ENCODE measurements at places on chromosomes 11 and 22.

- DNase-seq, result no peak
Measured at GRCh38 chr11:59224351-59224928, 11.7 kb upstream of the MPEG1 start.

- no peak for DNase-seq
Measured at GRCh38 chr11:109521571-109522086, 99.6 kb downstream of the C11orf87 start.

DNA sequence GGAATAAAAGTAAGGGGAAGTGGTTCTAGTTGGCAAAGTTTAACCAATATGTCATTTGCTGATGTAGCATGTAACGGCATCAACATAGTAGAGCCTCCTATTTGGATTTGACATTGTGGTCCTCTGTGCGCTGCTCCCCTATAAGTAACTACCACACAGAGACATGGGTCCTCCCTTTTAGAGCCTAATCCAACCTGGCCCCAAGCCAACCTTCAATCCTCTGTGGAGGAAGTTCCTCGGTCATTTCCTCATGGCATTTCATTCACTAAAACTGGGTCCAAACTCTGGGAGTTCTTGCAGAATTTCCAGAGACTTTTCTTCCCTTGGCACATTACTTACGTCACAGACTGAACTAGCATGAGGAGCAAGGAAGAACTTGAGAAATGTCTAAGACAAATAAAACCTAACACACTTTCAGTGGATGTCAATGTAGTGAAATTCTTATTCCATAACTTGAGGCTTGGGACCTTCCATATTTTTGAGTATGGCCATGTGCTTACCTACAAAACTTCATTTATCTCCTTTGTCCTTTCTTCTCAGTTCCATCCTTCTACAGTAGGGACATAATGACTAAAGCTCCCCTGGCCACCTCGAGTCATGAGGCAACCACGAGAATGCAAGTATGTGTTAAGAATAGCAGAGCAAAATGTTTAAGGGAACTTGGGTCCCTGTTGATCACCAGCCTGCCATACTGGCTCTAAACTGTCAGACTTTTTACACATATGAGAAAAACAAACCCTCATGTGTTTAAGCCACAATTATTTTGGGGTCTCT lies 34.7 kb downstream of the MMP20 start:
- DNase-seq, result no peak

DNA sequence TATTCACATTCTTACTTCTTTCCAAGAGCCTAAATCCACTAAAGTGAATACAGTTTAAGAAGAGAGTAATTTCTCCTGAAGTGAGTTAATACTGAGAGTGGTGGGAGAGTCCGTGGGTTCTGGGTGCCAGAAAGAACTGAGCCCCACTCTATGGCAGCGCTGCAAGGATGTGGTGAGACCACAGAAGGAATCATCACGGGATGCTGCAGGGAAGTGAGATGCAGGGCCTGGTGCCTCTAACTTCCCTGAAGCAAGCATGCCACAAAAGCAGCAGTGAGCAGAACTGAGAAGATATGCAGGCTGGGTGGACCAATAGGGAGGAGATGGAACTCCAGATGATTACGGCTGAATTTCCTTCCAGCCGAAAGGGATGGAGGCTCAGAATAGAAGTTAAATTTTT lies 5.0 kb upstream of the MMP12 start:
- no peak for DNase-seq

DNA sequence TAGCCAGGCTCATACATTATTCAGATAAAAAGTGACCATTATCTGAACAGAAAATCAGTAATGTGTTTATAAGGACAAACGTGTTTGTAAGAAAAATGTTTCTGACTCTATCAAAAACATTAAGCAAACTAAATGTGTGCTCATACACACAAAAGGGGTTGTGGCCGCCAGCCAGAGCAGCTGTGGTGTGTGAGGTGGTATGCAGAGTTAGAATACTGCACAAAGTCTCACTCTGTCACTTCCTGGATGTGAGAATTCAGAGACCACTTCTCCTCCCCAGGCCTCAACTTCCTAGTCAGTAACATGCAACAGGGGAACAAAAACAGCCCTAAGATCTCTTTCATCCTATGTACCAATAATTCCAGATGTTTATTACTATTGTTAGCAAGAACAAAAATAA lies 9.4 kb downstream of the OR5B21 start:
- DNase-seq, result no peak

DNA sequence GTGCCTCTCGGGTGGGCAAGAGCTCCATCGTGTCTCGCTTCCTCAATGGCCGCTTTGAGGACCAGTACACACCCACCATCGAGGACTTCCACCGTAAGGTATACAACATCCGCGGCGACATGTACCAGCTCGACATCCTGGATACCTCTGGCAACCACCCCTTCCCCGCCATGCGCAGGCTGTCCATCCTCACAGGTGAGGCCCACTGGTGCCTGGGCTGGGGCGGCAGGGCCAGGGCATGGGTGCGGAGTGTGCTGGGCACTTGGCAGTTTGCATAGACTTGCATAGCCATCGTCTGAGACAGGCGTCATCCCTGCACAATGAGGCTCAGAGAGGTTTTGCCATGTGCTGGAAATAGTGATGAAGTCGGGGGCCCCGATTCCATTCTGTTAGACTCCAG lies 6.3 kb downstream of the RASD2 start:
- DNase-seq, result no peak

- DNase-seq, result no peak
Measured at GRCh38 chr22:48275412-48275811, 1513.0 kb downstream of the TBC1D22A start.

DNA sequence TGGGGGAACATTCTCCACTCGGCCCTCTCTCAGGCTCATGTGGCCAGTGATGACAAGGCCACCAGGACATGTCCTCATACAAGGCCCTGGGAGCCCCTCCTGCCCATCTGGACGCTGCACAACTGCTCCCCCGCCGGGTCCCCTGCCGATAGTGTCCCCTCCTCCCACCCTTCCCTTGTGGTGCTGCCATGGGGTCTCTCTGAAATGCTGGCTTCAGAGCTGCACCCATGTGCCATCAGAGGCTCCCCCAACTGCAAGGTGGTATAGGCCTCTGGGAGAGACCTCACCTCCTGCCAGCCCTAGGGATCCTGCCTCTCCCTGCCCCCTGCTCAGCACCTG lies 113.0 kb downstream of the KCNQ1OT1 start:
- DNase-seq, result no peak

DNA sequence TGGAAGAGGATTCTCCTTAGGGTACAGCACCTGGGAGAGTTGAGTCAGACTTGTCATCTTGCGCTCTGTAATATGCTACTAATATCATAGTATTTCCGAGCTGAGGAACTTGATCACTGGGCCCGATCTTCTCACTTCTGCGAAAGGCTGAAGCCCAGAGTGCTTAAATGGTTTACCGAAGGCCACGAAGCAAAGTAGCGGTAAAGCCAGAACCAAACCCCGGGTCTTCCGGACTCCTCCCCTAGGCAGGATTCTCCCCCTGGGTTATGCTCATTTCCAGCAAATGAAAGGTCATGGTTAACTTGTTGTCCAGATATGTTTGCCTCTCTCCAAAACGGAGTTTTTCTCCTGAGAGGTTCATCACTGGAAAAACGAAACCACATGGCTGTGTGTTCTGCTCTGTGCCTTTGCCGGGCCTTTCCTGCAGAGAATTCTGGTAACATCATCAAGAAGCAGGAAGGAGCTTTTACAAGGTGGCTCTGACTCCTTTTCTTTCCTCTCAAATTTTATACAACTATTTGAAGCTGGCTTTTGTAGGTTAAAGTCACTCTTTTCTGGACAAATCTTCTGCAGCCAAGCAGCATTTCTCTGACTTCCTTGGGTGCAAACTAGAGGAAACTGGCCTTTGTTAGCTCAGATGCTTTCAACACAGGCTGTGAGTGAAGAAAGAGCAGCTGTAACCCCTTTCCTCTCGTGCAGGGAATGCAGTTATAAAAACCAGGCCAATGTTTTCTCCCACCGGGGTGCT lies 35.5 kb downstream of the UBASH3B start:
- DNase-seq, result no peak

DNA sequence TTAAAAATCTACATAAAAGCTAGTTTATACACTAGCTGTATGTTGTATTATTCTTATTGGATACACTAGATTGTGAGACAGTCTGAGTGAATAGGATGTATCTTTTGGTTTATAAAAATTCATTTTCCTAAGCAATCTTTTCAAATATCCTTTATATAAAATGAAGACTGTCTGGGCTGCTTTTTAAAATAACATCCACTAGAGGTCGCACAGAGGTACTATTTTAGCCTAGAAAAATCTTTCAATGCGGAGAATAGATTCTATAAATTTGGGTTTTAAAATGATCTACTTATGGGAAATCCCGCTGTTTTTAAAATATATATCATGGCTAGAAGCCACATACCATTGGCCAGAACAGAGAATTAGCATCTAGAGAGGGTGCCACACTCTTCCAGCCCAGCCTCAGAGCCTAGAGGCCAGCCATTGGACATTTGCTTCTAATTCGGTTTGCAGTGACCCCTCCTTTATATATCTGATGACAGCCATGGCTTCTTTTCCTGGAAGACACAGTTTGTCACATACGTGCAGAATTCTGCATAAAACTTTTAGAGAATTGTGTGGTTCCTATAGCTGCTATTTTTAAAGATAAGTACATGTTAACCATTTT lies 7.3 kb downstream of the C11orf97 start:
- peak; percentile 32 for DNase-seq

- DNase-seq, result peak; percentile 73
Measured at GRCh38 chr11:117519170-117519569, 191.5 kb downstream of the CEP164 start.

DNA sequence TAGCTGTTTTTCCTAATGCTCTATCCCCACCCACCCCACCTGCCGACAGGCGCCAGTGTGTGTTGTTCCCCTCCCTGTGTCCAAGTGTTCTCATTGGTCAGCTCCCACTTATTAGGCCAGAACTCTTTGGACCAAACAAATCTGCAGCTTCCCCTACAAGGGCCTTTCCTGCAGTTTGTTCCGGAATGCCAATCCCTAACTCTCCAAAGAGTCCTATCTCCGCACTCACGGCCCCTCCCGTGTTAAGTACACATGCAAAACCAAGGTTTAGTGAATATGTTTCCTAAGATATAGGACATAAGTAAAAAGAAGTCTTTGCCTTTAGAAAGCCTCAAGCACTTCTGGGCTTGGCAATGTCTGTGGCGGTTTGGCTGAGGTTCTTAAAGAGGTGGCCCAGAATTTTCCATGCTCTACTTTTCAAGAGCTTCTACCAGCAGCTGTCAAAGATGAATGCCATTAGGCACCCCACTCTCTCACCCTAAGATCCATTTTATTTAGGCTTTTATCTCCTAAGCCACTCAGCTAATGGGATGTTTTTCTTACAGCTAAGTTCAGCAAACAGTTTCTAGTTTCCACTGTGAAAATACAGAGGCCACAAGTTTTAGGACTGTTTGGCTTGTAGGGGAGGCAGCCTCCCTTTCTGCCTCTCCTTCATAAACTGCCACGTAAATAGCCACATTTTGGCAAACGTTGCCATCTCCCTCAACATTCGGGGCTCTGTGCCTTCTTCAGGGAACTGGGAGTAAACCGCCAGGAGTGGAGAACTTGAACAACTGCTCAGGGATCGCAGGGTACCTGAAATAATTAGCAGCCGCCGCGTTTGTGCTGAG lies 1.6 kb downstream of the CD59 start:
- no peak for DNase-seq

DNA sequence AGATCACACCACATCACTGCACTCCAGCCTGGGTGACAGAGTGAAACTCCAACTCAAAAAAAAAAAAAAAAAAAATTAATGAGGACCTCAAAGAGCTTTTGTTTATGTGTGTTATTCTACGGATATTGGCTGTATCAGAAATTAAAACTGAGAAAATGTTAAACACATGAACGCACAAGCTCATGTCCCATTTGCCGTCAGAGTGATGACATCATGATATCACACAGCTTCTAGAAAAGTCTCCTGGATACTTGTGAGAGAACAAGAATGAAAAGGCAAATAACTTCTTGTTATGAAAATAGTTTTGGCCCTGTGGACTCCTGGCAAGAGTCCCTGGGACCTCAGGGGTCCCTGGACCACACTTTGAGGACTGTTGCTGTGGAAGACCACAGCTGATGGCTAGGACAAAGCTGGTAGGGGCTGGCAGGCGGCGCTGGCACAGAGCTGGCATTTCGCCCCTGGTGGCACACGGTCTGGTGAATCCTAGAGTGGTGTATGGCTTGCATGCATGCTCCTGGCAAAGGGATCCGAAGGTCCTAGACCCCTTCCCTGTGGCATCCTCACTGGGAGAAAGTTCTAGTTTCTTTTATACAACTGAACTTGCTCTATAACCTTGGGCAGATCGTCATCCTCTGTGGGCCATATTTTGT lies 73.7 kb downstream of the NAT10 start:
- no peak for DNase-seq

DNA sequence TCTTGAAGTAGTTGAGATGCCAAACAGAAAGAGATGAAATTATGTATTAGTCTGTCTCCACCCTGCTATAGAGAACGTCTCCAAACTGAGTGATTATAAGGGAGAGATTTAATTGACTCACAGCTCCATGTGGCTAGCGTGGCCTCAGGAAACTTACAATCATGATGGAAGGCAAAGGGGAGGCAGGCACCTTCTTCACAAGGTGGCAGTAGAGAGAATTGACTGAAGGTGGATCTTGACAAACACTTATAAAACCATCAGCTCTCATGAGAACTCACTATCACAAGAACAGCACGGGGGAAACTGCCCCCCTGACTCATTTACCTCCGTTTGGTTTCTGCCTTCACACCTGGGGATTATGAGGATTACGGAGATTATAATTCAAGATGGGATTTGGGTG lies 794.0 kb downstream of the CNTN5 start:
- no peak for DNase-seq

GRCh38 chr11:107619926-107620325 lies 29.0 kb downstream of the ELMOD1 start:
- DNase-seq, result no peak

DNA sequence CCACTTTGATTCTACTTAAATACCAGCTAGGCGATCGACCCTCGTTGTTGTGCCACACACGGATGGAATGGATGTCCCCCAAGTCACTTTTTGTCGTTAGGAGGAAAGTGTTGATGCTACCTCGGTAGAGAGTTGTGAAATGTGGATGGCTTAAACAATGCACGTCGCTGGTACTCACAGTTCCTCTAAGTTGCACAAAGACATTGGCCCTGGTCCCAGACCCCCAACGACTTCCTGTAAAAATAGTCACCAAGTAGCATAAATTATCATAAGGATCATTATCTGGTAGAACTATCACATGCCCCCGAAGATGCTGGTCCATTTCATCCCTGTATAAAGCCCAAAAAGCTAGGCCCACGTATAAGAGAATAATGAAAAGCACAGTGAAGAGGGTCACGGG lies 3.8 kb downstream of the PKDREJ start:
- DNase-seq, result no peak

DNA sequence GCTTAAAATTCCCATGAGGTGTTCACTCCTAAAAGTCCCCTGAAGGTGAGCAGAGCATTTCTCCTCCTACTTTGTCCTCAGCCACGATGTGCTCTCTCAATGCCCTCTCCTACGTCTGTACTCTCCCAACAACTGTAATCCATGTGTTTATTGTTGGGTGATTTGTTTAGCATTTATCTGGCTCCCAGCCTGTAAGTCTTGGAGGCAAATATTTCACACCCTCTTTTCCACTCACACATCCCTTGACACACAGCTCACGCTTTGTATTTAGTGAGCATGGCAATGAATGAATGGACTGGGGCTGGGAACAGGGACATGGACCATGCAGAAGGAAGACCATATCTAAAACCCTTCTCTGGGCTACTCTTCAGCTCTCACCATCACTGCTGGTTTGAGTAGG lies 22.6 kb downstream of the HTR3A start:
- no peak for DNase-seq

GRCh38 chr11:78011301-78011700 lies 11.8 kb downstream of the KCTD14 start:
- DNase-seq, result no peak

GRCh38 chr11:119780222-119780953 lies 51.4 kb upstream of the NECTIN1 start:
- DNase-seq, result no peak

Measured in ACHN (cell line).